ENCODE measurements at places on chromosomes 2 and 18. TPM values are rescaled to one million over a fixed set of nuclear protein-coding genes. Genes with fewer than 3 reads are reported as not detected.

Gene ZSWIM2
- total RNA-seq = not detected

DNA sequence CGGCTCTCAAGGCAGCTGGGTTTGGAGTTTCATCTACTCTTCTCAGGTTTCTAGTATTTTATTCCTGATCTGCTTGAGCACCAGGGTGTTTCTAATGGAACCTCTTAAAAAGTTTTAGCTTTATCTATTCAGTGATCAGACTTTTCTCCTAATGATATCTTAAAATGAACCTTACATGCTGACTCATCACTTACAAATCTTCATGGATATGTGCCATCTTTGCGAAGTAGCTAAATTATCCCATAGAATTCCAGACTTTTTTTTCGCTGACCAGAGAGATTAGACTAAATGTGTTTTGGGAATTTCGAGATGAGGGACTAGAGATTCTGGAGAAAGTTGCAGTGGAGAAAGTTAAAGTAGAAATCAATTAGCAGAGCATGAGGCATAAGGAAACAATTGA lies 401.0 kb downstream of the GRB14 start:
- DNase-seq = no peak

Gene TYMS
- total RNA-seq = 1.2 TPM

Gene INO80C
- 3.0 TPM for total RNA-seq

- DNase-seq = no peak
Observed at GRCh38 chr2:48323146-48323545, 206.8 kb upstream of the STON1 start.

DNA sequence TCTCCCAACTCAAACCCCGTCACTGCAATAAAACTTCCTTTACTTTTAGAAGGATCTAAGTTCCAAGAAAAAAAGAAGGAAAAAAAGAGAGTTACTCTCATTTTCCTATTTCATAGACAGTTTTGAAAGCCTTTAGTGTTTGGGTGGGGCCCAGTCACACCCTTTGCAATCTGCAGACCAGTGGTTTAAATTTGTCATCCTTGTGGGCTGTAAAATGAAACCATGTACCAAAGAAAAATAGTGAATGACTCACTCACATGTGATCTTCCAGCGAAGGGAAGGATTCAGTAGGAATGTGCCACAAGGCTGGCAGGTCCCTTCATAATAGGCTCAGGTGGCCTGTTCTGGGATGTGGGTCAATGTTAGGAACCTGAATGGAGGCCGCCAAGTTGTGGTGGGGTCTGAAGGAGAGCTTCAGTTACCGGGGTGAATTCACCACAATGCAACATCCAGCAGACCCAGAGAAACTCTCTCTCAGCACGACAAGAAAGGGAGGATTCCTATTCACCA lies 28.3 kb downstream of the ANXA4 start:
- DNase-seq = no peak

DNA sequence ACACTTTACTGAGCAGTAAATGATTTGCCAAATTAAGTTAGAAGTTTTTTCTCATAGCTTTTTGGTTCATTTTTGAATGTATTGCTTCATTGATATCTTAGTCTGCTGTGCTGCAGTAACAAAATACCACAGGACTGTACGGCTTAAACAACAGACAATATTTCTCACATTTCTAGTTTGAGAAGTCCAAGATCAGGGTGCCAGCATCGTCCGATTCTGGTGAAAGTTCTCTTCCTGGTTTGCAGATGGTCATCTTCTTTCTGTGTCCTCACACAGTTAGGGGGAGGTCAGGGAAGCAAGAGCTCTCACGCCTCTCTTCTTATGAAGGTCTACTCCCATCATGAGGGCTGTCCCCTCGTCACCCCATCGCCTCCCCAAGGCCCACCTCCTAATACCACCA lies 325.4 kb downstream of the PTPRM start:
- no peak for DNase-seq

All from thoracic aorta (tissue), 2 donors.